ENCODE measurements at places on chromosomes 12 and 14.
A peak's percentile ranks its signal among the peaks of the same experiment; 100 is the strongest.

GRCh38 chr14:53692885-53693284, 263.7 kb downstream of the BMP4 start:
- DNase-seq: no peak

- peak; percentile 18 for DNase-seq
Measured at GRCh38 chr14:87944987-87945604, 47.9 kb downstream of the GALC start.

DNA sequence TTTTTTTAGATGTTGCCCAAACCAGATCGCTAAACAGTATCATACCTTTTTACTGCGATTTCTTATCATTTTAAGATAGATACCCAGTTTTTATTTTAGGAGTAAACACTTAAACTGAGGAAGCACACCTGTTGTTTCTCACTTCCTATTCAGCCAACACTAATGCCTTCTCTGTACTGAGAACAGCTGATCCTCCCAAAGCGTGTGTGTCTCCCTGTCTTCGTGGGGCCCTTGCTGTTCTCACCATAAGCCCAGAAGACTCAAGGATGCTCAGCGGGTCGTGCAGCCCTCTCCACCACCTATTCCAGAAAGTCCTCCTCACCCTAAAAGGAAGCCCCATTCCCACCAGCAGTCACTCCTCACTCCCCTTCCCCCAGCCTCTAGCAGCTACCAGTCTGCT, 14.8 kb downstream of the PPP2R5C start:
- no peak for DNase-seq

DNA sequence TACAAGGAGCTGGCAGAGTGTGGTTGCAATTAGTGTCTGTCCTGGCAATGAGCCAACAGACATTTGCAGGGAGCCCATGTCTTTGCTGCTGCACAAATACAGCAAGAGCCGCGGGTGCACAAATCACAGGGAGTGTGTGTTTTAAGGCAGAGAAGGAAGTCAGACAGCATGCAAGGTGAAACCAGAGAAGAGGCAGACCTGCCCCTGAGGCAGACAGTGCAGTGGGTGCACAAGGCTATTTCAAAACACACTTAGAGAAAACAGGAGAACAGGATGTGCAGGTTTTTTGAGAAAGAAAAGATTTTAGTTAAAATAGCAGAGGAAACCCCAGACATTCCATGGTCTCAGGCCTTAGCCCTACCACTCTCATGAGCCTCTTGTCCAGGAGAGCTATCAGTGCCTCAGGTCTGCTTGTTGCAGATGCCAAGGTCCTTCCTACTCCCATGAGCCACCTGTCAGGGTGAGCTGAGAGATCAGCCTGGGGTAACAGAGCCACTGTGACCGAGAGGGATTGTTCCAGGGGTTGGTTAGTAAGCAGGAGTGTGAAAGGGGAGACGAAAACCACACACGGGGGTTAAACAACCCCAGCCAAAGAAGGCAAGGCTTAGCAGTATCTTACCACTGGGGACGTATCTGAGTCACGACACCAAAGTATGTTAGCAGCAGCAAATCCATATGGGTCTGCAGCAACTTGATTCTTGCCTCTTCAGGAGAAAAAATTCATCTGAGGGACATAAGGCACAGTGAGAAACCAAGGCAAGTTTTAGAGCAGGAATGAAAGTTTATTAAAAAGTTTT, 78.1 kb downstream of the C14orf132 start:
- peak; percentile 81 for DNase-seq
